ENCODE measurements at places on chromosomes 16 and 17.

DNA sequence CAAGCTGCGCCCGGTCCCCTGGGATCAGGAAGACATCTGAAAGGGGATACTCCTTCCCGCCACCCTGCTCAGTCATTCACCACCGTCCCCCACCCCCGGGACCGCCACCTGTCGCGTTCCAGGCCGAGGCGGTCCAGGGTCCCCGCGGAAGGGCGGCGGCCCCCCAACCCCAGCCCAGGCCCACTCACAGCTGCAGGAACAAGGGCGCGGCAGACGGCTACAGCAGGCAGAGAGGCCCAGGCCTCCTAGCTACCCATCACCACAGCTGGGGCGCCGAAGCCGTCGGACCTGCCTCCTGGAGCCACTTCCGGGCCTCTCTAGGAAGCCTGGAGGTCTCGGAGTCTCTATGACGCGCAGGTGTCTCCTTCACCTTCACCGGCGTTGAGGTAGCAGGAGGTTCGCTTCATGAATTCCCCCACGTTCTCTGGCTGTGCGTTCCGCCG, at the start of gene SDR42E1:
Gene SDR42E1, minus strand, starts transcription at position 272 of the 443 bp plus-strand sequence. CDS start 10,612 bp downstream, outside the sequence.
- no peak for DNase-seq

GRCh38 chr16:30112197-30113030, 923 bp downstream of the GDPD3 start:
- DNase-seq, result no peak

DNA sequence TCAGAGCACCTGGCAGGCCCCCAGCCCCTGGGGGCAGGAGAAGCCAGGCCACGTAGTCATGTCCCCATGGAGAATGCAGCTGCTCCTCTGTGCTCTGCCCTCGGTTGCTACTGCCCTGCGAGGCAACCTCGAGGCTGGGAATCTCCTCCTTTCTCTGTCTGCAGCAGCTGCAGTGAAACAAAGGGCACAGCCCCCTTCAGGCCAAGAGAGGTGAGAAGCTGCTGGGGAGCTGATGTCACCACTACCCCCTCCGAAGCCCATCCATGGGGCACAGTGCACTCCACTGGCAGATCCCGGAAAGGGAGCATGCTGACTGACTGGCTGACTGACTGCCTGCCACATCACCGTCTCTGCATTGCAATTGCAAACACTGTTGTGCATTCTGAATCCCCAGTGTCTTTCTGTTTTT, 103.7 kb downstream of the GRIN2A start:
- peak; percentile 45 for DNase-seq

DNA sequence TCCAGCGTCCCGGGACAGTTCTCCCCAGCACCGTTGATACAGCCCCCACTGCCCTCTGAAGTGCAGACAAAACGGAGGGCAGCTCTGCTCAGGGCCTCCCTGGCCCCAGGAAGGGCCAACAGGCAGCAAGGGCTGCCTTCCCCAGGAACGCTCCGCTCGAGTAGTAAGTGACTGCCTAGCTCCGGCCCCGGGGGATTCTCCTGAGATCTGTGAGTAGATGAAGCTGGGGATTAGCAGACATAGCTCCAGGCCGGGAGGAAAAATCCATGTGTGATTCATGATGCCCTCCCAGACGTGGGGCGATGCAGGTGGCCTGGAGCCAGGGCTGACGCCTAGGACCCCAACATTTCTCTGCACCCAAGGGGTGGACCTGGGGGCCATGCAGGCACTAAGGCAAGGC, 85.3 kb downstream of the ENGASE start:
- DNase-seq, result no peak

GRCh38 chr17:70073310-70073709, 1.7 kb upstream of the KCNJ16 start:
- DNase-seq, result no peak

- no peak for DNase-seq
Measured at GRCh38 chr17:75271233-75271954, 363 bp upstream of the MIF4GD start.

- DNase-seq, result no peak
Measured at GRCh38 chr17:72697602-72698146, 394.8 kb downstream of the SLC39A11 start.

- no peak for DNase-seq
Measured at GRCh38 chr17:7220593-7221277, 997 bp downstream of the ACADVL start.

DNA sequence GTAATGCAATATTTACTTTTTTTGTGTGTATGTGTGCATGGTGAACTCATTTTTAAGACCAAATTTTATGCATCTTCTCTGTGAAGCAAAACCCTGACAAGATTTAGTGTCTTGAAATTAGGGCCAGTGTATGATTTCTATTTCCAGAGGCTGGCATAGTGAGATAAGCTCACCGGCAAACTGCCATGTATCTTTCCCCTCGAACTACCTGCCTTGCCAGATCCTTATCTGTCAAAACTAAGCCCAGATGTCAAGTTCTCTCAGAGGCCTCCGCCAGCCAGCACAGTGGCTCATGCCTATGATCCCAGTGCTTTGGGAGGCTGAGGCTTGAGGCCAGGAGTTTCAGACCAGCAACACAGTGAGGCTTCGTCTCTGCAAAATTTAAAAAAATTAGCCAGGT, 10.0 kb downstream of the USP32 start:
- no peak for DNase-seq

DNA sequence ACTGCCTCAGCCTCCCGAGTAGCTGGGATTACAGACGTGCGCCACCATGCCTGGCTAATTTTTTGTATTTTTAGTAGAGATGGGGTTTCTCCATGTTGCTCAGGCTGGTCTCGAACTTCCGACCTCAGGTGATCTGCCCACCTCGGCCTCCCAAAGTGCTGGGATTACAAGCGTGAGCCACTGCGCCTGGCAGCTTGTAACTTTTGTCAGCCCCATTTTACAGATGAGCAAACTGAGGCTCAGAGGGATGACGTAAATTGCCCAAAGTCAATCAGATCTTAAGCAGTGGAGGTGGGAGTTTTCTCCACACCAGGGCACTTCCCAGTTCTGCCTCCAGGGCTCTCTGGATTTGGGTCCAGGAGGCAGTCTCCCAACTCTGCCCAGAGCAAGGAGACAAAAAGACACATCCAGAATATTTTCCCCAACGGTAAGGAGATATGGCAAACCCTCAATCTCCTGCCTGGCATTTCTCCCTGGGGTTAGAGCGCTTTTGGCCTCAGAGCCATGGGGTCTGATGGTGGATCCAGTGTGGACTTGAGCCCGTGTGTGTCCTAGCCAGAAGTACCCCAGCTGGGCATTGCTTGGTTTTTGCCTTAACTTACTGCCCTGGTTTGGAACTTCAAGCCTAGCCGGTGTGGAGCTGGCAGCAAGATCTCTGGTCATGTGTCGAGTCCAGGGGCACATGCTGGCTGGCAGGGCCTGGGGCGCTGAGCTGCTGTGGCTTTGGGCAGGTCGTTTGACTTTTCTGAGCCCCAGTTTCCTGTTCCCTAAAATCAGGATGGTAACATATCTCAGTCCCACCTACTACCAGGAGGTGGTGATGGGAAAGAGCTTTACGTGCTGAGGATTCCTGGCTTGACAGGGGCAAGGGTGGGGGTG, 3.4 kb downstream of the ADAM11 start:
- DNase-seq, result no peak

DNA sequence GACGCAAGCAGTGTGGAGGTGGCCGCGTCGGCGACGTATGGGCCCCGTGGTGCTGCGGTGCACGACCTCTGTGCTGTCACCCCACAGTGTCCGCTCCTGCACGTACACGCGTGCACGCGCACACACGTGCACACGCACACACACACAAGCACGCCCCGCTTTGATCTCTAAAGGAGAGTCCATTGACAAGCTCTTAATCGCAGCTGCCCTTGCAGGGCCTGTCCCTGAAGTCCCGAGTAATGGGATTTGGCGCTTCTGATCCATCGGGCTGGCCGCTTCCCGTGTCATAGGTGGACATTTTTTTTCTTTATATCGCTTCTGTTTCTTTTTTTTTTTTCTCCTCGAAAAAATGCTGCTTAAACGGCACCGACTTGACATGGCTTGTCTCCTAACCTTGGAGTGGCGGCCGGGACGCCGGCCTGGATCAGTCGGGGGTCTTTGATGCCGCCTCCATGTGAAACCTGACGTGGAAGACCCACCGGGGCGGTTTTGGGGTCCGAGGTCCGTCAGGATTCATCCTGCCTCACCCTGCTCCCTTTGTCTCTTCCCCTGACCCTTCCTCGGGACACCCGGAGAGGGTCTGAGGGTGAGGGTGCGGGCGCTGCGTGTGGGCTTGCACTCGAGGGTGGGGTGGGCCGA, 8.3 kb upstream of the AXIN1 start:
- DNase-seq, result no peak

GRCh38 chr16:66970775-66971720, 10.0 kb downstream of the CES3 start:
- DNase-seq, result no peak

- DNase-seq, result no peak
Measured at GRCh38 chr17:32777436-32777835, 99.5 kb downstream of the MYO1D start.

GRCh38 chr17:49132699-49133364, at the start of gene B4GALNT2:
TSS of gene B4GALNT2 (plus strand) at chr17:49132769. CDS start at chr17:49132793, 24 bp downstream.
- no peak for DNase-seq

DNA sequence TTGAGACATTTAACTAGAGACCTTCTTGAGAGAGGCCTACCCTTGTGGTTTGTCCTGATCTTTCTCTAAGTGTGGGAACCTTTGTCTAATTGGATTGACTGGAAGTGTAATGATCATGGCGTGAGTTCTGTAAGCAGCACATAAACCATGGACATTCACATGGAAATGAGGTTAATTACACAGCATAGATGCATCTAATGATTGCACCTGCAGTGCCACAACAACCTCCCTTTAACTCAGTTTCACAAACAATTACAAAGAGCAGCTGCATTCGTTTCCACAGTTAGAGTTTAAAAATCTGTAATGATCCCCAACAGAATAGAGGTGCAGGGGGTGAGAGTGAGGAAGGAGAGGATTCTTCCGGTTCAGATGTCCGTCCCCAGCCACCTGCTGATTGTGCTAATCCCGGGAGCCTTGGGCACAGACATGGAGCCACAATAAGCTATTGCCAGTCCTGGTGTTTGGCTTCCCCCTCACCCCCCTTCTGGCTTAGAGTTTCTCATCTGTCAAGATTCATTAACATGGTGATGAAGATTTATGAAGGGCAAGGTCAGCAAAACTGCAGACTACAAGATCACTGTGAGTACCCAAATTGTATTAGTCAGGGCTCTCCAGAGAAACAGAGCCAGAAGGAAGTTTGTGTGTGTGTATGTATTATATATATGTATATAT, 659.2 kb upstream of the SOX9 start:
- no peak for DNase-seq

- no peak for DNase-seq
Measured at GRCh38 chr17:77153472-77153871, 12.7 kb downstream of the SEC14L1 start.

DNA sequence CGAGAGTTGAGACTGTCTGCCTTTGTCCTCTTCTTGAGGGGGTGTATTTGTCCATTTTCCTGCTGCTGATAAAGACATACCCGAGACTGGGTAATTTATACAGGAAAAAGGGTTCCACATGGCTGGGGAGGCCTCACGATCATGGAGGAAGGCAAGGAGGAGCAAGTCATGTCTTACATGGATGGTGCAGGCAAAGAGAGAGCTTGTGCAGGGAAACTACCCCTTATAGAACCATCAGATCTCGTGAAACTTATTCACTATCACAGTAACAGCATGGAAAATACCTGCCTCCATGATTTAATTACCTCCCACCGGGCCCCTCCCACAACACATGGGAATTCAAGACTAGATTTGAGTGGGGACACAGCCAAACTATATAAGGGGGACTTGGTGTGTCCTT, 338.2 kb upstream of the TNRC6C start:
- DNase-seq, result no peak

DNA sequence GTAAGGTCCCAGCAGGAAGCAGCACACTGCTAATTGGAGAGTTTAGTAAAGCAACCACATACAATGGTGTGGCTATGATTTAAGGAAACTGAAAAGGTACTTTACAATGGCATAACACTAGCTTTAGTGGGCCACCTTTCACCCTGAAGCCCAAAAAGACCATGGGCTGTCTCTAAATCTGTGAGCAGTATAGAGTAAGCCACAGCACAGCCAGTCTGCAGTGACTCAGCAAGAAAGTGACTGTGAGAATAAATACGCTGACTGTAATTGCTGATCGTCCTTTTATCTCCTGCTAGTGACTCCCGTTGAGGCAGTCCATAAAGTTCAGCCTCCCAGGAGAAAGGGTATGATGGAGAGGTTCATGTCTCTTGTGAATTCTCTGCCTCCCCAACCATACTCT, 679.8 kb upstream of the KIF2B start:
- peak; percentile 5 for DNase-seq

DNA sequence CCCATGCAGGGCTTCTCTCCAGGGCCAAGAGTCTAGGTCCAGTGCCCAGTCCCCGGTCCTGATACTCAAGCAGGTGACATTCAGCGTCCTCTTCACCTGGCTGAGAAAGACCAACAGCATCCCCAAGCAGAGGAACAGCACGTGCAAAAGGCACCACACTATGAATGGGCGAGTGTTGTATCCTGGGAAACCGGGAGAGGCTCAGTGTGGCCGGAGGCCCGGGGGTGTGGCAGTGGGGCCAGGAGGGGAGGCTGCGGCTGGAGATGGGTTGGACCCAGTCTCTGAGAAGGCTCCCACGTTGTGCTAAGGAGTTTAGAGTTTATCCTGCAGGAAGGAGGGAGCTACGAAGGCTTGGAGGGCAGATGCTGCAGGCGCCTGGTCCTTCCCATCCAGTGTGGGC, 13.5 kb downstream of the ABR start:
- no peak for DNase-seq

DNA sequence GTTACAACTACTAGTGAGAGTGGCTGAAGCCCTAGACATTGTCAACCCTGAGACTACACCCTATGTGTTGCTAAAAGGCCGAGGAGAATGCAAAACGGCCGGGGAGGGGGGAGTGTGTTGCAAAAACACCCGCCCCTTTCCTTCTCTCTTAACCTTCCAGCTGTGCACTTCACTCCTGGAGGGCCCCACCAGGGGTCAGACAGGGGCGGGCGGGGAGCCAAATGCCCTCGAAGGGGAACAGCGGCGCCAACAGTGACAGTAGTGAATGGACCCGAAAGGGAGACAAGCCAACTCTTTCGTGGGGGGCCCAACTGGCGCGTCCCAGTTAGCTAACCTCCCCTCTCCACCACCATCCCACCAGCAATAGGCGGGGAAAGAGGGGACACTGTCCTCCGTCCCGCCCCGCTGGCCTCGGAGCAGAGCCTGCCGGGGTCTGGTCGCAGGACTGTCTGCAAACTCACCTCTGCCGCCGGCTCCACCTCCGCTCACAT, 352 bp downstream of the MARF1 start:
- no peak for DNase-seq

- DNase-seq, result no peak
Measured at GRCh38 chr17:81902653-81903414, 796 bp downstream of the NPB start.

- DNase-seq, result no peak
Measured at GRCh38 chr16:58563235-58563634, 47.9 kb downstream of the SETD6 start.

DNA sequence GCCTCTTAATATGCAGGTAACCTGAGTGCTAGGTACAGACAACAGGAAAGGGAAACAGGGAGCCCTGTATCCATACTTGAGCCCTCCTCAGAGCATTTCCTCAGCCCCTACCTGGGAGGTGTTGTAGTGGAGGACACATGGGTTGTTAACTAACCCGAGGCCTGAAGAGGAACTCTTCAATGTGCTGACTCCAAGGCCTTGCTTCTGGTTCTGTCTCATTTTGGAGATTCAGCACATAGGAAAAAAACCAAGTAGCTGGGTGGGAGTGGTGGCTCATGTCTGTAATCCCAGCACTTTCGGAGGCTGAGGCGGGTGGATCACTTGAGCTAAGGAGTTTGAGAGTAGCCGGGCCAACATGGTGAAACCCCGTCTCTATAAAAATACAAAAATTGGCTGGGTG, 24.8 kb downstream of the SNX11 start:
- no peak for DNase-seq

- DNase-seq, result no peak
Measured at GRCh38 chr17:77933777-77934398, 24.6 kb upstream of the TNRC6C start.

GRCh38 chr16:74627506-74628220, 20.7 kb upstream of the GLG1 start:
- DNase-seq, result no peak

Data from iPS DF 19.7 (cell line).